ENCODE measurements at places on chromosomes 3 and 15. TPM values are rescaled to one million over a fixed set of nuclear protein-coding genes. Genes with fewer than 3 reads are reported as not detected.

DNA sequence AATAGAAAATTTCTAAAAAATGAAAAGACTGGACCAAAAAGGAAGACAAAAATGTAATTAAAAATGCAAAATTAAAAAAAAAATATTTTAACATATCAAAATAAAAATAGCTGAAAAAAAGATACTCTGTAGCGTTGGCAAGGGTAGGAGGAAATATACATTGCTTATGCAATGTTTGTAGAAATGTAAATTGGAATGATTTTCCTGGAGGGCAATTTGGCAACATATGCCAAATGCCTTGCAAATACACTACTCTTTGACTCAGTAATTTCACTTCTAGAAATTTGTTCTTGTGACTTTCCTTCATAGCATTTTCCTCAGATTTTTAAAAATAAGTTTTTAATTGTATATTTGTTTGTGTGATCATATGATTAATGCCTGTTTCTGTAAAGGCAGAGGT lies 296.6 kb downstream of the ZNF621 start:
- no peak for DNase-seq

The TIMP4 gene
- total RNA-seq: 10.5 TPM

The SPINK8 gene
- total RNA-seq: not detected

DNA sequence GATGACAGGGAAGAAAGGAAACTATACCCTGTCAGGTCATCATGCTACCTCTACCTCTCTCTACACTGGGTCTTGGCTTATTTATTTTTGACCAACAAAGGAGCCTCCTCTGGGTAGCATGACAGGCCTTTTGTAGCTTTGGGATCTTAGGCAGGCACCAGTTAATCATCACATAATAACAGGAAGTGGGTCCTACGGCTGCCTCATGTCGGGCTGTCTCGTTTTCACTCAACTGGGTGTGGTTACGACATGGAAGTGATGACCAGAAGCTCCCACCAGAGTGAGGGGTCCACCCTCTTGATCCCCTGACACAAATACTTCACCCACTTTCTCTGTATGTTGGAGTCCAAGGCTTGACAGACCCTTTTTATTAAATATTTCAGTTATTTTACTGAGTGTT lies 105.3 kb downstream of the CD47 start:
- no peak for DNase-seq

- DNase-seq: no peak
Observed at GRCh38 chr3:132550579-132551305, 46.3 kb upstream of the ACKR4 start.

The CELF6 gene
- not detected for total RNA-seq

The RTP3 gene
- not detected for total RNA-seq

The CCR3 gene
- not detected for total RNA-seq

GRCh38 chr3:104646196-104646595 lies 720.5 kb upstream of the ALCAM start:
- no peak for DNase-seq

GRCh38 chr3:158713094-158713499 lies 19.2 kb downstream of the RARRES1 start:
- no peak for DNase-seq

The HRG gene
- total RNA-seq: not detected

- DNase-seq: no peak
Observed at GRCh38 chr3:47413751-47414150, 32.9 kb downstream of the PTPN23 start.

DNA sequence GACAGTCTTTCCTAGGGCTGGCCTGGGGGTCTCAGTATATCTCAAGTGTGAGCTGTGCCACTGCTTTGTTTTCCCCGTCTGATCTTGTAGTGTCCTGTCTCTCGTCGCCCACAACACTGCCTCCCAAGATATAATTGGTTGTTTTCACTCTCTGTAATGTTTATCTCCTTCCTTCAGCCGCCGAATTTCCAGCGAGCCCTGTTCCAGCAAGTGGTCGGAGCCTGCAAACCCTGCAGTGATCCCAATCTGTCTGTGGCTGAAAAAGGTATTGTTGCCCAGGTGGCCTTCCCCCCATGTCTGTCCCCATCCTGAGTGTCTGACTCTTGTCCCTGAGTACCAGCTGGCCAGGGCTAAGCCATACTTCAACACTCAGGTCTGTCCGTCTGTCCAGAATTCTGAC lies 9.5 kb upstream of the MANF start:
- DNase-seq: no peak

- DNase-seq: peak; percentile 28
Observed at GRCh38 chr15:38683382-38684242, 119.0 kb upstream of the RASGRP1 start.

GRCh38 chr15:63243776-63244175 lies 33.6 kb upstream of the APH1B start:
- DNase-seq: no peak

DNA sequence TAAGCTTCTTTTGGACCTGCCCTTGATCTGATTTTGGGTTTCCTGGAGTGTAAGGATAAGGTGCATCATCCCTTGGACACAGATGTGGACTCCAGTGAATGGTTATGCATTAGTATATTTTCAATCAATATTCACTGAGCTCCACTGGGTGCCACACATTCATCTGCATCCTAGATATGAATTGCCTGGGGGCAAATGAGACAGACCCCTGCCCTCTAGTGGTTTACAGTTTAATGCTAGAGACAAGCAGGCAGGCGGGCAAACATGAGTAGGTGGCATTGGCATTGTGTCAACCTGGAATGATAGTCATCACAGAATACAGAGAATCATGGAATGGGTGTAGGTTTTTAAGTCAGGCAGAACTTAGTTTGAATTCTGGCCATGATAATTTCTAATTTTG lies 252.5 kb upstream of the SOX14 start:
- no peak for DNase-seq

DNA sequence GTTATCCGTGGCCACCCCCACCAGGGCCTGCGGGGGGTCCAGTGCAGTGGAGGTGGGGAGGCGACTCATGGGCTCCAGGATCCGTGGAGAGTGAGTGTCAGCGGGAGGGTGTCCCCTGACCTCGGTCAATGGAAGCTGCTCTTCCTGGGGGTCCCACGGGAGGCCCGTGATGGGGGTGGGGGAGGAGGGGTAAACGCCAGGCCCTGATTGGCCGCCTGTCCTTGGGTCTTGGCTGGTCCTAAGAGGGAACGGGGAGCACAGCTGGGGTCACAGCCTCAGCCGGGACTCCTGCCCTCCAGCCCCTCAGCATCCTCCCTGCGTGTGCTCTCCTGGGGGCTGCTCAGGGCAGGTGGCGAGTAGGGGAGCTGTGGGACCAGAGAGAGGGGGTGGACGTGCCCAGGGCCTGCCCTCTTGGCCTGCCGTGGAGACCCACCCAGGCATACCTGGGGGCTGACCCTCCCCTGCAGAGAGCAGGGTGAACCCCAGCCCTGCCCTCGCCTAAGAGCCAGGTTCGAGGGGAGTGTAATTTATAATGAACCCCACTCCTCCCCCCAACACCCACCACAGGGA lies 184.6 kb downstream of the GOLGA6L6 start:
- DNase-seq: no peak

- DNase-seq: peak; percentile 32
Observed at GRCh38 chr3:58564456-58565160, 12.6 kb downstream of the FAM107A start.

DNA sequence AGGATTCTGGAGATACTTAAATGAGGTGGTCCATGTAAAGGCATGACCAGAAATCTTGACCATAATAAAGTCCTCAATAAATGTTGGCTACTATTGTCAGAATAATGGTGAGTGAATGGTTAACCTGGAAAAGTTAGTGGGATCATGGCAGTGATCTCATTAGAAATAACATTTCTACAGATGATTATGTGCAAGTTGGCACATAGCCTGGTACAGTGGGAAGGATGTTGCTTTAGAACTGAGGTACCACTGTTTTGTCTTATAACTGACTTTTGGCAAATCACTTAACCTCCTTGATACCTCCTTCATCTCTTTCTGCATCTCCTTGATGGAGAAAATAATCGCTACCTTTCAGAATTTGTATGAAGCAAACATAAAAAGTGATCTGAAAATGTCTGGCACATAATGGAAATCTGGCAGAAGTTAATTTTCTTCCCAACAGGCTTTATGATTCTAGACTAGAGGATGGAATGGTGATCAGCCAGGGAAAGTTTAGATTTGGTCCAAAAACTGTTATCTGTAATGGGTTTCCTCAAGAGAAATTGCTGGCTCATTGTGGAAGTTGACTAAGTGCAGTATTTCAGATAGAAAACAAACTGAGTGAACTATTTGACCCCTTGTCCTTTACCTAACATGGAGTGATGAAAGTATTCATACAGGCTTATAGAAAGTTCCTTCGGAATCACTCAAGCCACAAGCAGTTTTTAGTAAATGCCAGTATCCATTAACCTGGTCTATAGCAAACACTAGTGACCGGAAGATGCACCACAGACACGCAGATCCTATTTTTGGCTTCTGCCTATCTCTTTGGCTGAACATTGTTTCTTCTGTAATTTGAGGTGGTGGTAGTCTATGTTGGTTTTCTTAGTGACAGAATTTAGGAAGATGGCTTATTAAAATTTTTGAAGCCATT lies 449.6 kb upstream of the TGFBR2 start:
- DNase-seq: peak; percentile 7

- DNase-seq: no peak
Observed at GRCh38 chr3:176554791-176555654, 642.3 kb downstream of the TBL1XR1 start.

DNA sequence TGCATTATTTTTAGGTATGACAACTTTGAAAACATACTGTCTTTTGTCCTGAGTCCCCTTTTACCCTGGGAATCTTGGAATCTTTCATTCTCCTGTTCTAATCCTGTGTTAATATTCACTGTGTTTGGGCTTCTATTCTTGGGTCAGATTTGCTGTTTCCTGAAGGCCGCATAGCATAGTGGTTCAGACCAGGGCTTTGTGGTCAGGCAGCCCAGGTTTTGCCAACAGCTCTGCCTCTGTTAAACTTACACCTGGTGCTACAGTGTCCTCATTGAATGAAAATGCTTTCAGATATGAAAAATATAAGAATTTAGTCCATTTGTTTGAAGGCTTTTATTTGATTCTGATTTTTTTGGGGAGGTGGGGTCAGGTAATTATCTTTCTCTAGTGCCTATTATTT lies 58.4 kb downstream of the SLC25A26 start:
- DNase-seq: no peak

The TERB2 gene
- total RNA-seq: not detected

DNA sequence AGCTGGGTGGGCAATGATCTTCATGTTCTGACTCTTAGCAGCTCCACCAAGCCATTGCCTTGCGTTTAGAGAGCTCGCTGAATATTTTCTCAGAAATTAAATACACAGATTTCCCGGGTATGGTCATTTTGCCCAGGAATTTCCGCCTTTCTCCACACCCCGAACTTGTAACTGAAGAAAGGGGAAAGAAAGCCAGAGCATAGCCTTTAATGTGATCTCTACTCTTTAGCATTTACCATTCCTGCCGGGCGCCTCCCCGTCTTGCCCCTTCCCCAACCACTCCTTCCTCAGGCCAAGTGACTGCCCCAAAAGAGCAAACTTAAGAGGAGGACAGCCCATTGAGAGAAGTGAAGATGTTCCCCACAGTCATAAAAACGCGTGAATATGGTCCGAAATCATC lies 53.1 kb downstream of the LMCD1 start:
- DNase-seq: no peak

GRCh38 chr15:88489321-88489720 lies 21.8 kb downstream of the MRPS11 start:
- DNase-seq: no peak

The CAND2 gene
- not detected for total RNA-seq
